Fibroblast of skin of scalp (primary cell): ENCODE measurements at places on chromosomes 12 and 14.

DNA sequence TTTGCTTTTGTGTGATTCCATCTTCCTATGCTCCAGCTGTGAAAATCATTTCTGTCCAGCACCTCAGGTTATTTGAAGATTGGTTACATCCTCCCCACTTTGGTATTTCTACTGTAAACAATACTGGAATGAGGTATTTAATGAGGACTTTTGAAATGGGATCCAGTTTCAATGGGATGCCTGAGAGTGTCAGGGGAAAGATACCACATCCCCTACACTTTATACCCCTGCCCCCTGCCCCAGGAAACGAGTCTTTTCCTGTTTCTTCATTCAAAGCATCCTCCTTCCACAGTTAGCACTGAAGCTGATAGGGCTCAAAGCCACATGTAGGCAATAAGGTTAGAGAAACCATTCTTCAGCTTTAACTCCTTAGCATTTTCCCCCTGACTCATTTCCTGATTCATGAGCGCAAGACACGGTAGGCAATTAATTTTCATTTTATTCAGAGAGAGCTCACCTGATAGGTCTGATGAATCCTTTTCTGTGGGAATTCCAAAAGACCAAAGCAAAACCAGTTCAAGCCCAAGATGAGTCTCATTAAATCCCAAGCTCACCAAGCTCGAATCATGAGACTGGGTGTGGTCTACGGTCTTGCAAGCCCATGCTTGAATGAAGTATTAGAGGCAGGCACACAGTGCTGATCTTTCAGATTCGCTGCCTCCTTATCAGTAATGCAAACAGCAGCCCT is 143.6 kb upstream of the CRY1 start:
- DNase-seq = peak; percentile 19

- DNase-seq = peak; percentile 58
These were observed 4.4 kb downstream of the AMHR2 start for GRCh38 chr12:53427905-53428594.

DNA sequence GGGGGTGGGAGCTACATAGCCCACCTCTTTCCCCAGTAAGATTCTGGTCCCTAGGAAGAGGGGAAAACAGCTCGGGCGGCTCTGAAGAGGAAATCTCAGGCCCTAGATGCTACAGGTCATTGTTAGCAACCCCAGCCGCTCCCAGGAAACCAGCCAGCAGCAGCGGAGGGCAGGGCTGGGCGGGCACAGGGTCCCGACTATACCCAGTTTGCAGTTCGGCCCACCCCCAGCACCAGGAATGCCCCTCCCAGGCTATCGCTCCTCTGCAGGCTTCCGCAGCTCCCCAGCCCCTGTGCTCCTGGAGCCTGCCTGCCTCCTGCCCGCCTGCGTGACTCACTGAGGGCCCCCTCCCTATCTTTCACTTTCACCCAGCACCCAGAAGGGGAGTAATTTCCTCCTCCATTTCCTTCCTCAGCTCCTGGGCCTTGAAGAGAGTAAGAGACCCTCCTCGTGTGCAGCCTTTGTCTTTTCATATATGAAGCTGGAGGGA is 27.2 kb upstream of the PNMA1 start:
- peak; percentile 69 for DNase-seq

DNA sequence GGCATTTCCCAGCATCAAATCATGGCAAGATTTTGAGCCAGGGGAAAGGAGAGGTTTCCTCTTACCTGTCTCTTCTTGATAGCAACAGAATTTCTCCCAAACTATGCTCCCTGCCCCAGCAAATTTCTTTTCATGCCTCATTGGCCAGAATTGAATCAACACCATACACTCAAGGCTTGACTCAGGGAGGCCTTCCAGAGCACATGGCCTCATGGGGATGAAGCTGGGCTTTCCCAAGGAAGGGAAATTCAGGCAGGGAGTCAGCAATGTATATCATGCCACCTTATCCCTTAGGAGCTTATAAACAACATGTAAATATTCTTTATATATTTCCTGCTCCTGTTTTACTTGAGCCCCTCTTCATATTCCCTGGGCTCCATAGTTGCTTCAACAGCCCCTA is 62.1 kb downstream of the ARF6 start:
- no peak for DNase-seq

DNA sequence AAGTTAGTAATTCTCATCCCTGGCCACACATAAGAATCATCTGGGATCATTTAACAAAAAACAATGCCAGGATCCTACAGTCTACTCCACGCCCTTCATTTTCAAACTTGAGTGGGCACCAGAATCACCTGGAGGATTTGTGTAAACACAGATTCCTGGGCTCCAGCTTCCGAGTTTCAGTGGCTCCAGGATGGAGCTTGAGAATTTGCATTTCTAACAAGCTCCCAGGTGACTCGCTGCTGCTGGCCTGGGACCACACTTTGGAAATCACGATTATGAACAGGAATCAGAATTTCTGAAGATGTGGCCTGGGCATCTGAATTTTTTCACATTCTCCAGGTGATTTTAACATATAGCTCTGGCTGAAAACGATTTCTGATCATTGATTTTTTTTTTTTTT is 234.8 kb downstream of the CACNA1C start:
- DNase-seq = no peak

DNA sequence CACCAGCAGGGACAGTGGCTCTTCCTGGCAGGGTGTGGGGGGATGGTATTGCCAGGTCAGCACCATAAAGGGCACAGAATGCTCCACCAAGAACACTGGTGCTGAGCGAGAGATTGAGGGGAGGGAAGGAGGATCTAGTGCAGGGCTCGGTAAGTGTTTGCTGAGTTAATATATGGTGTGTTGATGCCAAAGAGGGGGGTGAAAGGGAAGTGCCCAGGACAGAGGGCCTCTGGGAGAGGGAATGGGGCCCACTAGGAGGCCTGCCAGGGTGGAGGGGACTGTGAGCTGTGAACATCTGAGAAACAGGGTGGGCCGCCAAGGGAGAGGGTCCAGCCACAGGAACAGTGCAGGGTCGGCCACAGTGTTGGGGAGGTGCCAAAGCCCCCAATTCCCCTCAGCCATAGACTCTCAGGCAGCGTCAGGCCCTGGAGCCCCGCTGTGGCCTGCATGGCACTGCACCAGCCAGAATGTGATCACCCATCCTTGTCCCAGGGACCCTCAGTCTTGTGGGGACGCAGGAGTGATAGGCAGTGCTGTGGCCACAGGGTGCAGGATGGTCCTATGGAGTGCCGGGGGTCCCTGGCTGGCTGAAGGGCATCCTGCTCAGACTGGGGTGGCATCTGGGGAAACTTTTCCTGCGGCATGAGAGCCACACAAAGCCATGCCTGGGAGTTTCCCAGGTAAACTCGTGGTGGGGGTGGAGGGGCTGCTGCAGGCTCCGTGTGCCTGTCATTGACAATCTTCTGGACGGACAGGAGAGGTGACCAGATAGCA is 11.9 kb downstream of the RIN3 start:
- no peak for DNase-seq

- DNase-seq = no peak
These were observed 64.0 kb upstream of the WSCD2 start for GRCh38 chr12:108065069-108065468.

GRCh38 chr12:264269-264668 is 1.6 kb upstream of the SLC6A13 start:
- no peak for DNase-seq

DNA sequence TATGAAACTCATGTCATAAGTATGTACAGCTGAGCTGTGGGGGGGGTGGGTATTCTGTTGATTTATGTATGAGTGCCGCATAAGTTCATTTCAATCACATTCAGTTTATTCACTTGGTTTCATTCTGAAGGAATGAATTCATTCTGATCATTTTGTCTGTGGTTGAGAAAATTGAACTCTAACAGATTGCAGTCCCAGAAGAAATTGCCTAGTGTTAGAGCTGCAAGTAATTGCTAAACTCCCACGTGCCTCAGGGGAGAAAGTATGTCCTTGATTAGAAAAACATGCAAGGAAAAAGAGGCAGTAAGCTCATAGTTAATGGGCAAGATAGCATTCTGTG is 442.4 kb upstream of the MGAT4C start:
- DNase-seq = peak; percentile 93

- no peak for DNase-seq
These were observed 66.3 kb downstream of the B4GALNT3 start for GRCh38 chr12:526089-526488.

DNA sequence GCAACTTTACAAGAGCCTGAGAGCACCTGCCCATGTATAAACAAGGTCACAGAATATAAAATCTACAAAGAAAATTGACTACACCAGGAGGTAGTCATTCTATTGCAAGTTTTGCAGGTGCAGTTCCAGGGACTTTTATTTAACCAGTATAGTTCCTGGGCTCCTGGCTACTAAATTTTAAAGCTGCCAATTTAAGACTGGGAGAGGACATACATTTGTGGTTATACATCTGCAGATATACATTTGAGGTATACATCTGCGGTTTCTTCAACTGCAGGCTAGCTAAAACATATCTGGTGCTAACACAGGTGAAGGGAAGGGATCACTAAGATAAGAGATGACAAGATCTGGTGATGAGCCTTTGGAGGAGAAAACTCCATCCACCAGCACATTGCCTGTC is 30.2 kb downstream of the BBS10 start:
- no peak for DNase-seq

GRCh38 chr14:23299211-23299957 is 3.3 kb downstream of the PPP1R3E start:
- peak; percentile 54 for DNase-seq

DNA sequence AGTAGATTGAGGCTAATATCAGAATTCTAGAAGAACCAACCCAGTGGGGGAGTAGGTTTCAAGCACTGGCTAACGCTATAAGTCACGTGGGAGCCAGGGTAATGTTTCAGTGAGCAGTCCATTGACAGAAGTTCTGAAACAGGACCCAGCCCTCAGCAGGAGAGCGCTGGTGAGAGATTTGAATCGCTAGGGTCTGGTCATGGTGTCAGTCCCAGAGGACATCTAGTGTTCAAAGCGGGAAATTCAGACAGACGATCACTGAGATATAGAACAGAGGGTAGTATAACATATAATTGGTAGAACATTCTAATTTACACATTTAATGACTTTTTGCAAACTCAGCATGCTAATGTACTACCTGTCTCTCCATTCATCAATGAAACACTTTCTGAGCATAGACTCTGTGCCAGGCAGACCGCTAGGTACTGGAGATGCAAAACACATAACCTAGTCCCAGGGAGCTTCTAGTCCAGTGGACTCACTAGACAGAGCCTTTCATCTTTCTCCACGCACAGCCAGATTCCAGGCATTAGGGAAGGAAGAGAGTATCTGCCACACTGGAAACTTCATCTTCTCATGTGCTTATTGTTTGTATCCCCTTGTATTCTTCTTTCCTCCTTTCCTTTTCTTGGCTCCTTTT is 35.4 kb upstream of the RNASE3 start:
- DNase-seq = peak; percentile 56

- no peak for DNase-seq
These were observed 536.8 kb downstream of the MED13L start for GRCh38 chr12:115740586-115741155.

DNA sequence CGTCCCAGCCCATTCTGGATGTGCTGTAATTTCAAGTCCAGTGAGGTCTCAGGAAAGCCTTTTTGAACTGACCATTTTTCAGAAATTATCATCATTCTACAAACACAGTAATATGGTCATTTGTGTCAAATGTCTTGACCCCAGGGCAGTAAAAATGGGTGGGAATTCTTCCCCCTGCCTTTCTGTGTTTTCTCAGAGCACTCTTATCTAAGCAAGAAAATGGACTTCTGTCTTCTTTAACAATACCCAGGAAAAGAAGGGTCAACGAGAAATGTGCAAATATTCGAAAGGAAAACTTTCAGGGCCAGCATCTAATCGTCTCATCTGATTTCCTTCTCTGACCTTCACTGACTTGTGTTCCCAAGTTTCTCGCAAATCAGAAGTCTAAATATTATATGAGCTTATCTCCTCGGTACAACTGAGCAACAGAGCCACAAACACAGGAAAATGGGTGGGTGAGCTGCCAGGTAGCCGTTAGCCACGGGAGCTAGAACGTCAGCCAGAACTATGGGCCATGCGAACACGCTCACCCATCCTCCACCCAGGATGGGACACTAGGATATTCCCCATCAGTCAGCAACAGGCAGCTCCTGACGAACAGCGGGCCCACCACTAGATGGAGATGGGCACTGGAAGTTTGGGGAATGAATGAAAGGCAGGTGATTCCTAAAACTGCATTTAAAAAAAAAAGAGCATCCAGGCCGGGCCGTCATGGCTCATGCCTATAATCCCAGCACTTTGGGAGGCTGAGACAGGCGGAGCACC is 57.1 kb downstream of the VWF start:
- DNase-seq = peak; percentile 35

- no peak for DNase-seq
These were observed 7.6 kb upstream of the PIGH start for GRCh38 chr14:67607646-67608045.

DNA sequence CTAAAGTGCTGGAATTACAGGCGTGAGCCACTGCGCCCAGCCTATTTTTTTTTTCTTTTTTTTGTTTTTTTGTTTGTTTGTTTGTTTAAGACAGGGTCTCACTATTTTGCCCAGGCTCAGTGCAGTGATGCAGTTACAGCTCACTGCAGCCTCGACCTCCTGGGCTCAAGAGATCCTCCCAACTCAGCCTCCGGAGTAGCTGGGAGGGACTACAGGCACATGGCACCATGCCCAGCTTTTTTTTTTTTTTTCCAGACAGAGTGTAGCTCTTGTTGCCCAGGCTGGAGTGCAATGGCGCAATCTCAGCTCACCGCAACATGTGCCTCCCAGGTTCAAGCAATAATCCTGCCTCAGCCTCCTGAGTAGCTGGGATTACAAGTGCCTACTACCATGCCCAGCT is 5.8 kb upstream of the ITFG2 start:
- no peak for DNase-seq
